Left hindlimb (tissue), 1 donor: ENCODE measurements at places on chromosomes 3 and 15.

DNA sequence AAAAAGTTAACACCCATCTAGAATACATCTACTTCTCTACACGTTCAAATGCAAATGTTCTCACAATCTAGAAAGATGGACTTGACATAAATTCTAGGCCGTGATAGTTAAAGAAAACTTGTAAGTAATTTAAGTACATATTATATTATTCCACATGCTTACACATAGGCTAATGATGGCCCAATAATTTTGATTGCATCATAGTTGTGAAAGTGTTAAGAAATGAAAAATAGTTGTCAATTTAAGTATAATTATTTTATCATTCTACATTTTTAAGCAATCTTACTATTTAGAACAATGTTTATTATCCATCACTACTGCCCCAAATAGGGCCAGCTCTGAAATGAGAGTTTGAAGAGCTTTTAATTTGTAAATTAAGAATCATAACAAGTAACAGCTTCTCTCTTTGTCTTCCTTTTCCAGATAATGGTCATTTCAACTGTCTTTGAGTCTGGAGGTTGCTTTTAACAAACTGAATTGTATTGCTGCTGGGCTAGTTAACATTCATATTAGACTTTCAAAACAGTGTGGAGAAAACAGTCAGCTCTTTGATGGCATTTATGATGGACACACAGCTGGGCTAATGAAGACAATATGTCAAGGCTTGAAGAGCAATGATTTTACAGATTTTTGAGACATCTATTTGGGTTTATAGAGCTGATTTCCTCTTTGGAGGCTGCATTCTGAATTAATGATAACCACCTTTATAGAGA, 246.1 kb upstream of the KCNH8 start:
- no peak for DNase-seq

DNA sequence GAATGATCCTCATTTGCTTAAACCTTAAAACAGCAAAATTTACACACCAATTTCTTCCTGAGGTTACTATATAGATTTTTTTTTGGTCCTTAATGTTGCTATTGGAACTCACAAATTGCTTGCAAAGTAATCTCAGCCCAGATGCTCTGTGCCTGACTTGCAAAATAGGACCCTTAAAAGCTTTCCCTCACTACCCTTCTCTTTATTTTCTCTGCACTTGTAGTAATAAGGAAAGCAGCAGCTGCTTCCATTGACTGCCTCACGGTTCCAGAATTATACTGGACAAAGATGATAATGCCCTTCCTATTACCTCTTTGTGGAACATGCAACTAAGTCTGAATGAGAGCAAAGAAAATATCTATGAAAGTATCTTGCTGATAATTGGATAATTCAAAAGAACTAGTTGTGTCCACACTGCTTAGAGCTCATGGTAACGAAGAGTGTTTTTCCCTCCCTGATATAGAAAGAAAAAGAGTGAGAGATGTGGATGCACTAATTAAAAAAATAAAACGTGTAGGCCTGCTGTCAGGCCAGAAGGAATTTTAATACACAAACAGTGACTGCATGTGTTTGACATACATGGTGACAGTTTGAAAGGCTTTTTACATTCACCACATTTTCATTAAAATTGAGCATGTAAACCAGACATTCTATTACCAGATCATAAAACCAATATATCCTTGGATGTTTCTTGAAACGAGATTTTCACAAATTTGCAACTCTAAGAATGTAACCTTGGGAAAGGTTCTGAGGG, 783.1 kb downstream of the GBE1 start:
- no peak for DNase-seq

GRCh38 chr15:75902129-75902557, 1.5 kb upstream of the FBXO22 start:
- DNase-seq: no peak

DNA sequence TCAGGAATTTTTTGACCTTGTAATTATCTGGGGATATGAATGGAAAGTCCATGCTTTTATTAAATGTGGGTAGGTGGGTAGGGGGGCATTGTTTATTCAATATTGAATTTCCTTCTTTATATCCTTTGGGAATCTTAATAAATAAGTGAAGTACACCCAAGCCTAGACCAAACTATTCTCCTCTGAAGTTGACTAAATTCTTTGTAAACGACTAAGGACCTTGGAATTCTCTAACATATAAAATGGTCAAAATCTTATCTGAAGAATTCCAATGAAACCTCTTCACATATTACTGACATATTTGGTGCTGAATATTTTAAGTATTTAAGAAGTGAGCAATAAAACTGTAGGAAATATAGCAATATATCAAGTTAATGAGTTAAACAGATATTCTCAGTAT, 1432.1 kb upstream of the GBE1 start:
- no peak for DNase-seq
